ENCODE measurements at places on chromosomes 6 and 20.

- DNase-seq, result no peak
These were observed 696 bp downstream of the CALHM5 start for GRCh38 chr6:116512111-116512559.

- no peak for DNase-seq
These were observed 167.9 kb upstream of the MAN1A1 start for GRCh38 chr6:119517428-119517827.

GRCh38 chr6:44256775-44257024 lies 628 bp downstream of the SLC35B2 start:
- DNase-seq, result no peak

- no peak for DNase-seq
These were observed 23.8 kb downstream of the HLA-DOB start for GRCh38 chr6:32792901-32793435.

GRCh38 chr6:145836170-145836569 lies 21.6 kb upstream of the FBXO30 start:
- no peak for DNase-seq

Data from right lobe of liver (tissue), 6 donors.